ENCODE measurements at places on chromosomes 2 and 18. TPM values are rescaled to one million over a fixed set of nuclear protein-coding genes. Genes with fewer than 3 reads are reported as not detected.

GRCh38 chr2:18077704-18078103 is 199.2 kb downstream of the KCNS3 start:
- no peak for DNase-seq
- H3K36me3 ChIP-seq, result no peaks in the 10 kb centered on the region
- H3K27me3 ChIP-seq, result no peaks in the 10 kb centered on the region
- H3K4me3 ChIP-seq, result no peak overlapping the region

DNA sequence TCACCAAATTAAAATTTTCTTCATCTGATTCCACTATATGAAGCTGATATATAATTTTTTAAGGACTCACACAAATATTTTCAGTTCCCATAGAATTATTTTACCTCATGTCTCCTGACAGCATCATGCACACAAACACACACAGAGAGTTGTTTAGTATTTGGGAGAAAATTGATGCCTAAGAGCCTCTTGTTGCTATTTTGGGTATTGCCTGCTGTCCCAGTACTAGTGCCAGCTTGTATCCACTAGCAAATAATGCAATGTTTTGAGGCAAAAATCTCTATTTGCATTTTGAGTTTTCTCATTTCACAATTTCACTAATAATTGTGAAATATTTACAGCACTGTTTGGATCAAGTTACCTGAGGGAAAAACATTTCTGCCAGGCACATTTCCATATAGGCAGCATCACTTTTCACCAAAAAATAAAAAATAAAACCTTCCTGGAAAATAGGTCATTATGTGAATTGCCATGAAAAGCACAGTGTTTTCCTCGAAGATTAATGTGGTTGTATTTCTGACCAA is 328.2 kb downstream of the KCNJ3 start:
- no peak overlapping the region for H3K27ac ChIP-seq
- H3K4me3 ChIP-seq, result no peak overlapping the region
- no peaks in the 10 kb centered on the region for H3K36me3 ChIP-seq
- DNase-seq, result no peak
- no peaks in the 10 kb centered on the region for H3K4me1 ChIP-seq

DNA sequence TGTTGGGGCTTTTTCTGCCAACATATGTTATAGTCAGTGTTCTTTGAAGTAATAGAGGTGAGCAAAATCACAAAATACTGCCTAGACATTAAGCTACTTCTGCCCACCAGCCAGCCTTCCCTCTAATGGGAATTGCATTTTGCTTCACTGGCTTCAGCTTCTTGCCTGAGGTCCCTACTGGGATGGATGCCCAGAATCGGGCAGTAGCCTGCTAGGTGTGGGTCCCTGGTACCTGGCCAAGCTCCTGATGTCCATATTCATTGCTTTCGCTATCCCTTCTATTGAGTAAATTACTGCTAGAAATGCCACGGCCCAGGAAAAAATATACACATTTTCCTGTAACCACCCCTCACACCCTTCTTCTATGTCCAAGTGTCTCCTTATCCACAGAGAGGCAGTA is 27.0 kb downstream of the CRYGD start:
- H3K27ac ChIP-seq, result no peak overlapping the region
- no peak overlapping the region for H3K4me3 ChIP-seq
- no peaks in the 10 kb centered on the region for H3K4me1 ChIP-seq
- no peaks in the 10 kb centered on the region for H3K36me3 ChIP-seq
- H3K27me3 ChIP-seq, result no peaks in the 10 kb centered on the region

DNA sequence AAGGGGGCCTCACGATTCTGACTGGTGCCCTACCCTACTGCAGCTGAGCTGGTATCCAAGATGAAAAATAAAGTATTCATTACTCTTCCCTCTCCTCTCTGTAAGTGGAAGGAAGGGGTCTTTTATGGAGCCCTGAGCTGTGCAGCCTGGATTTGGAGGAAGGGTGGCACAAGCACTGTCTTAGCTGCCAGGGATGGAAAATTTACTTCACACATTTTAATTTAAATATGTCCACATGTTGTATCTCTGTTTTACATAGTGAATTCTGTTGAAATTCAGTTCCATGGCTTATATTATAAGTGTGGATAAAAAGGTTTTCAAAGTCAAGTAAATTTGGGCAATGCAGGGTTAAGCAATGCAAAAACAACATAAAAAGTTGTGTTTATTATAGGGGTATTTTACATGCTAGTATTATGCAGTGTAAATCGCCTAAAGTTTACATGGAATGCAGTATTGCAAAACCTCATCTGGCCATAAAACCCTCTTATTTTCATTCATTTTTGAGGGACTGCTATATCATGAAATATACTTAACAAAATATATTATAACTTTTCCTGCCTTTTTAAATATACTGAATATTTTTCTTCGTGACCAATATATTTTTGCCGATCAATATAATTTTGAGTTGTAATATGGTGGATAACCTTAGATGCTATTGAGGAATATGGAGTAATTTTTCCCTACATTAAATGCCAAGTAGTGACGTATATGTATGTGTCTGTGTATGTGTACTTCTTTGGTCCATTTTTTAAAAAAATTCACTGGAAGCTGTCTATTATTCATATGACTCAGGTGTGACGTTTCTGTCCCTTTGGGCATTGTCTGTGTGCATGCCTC is 333.9 kb upstream of the CYRIA start:
- H3K4me3 ChIP-seq, result no peak overlapping the region
- no peak overlapping the region for H3K27ac ChIP-seq
- no peak for DNase-seq
- H3K4me1 ChIP-seq, result no peaks in the 10 kb centered on the region

GRCh38 chr2:40740419-40740818 is 288.5 kb upstream of the SLC8A1 start:
- H3K36me3 ChIP-seq, result no peaks in the 10 kb centered on the region
- H3K4me3 ChIP-seq, result no peak overlapping the region
- no peaks in the 10 kb centered on the region for H3K27me3 ChIP-seq
- no peak overlapping the region for H3K27ac ChIP-seq
- no peak for DNase-seq

DNA sequence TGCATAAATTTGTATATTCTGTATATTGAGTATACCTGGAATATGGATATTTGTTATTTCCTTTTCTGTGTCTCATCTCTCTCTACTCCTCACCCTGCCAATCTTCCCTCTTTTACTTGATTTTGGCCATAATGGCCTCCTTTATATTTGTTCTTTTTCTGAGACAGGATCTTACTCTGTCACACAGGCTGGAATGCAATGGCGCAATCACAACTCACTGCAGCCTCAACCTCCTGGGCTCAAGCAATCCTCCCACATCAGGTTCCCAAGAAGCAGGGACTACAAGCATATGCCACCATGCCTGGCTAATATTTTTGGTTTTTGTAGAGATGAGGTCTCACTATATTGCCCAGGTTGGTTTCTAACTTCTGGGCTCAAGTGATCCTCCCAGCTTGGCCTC is 30.5 kb downstream of the PREPL start:
- no peak overlapping the region for H3K27ac ChIP-seq
- H3K27me3 ChIP-seq, result no peaks in the 10 kb centered on the region
- H3K36me3 ChIP-seq, result peaks cover 3% of the 10 kb centered on the region
- peaks cover 24% of the 10 kb centered on the region for H3K4me1 ChIP-seq
- no peak overlapping the region for H3K4me3 ChIP-seq

DNA sequence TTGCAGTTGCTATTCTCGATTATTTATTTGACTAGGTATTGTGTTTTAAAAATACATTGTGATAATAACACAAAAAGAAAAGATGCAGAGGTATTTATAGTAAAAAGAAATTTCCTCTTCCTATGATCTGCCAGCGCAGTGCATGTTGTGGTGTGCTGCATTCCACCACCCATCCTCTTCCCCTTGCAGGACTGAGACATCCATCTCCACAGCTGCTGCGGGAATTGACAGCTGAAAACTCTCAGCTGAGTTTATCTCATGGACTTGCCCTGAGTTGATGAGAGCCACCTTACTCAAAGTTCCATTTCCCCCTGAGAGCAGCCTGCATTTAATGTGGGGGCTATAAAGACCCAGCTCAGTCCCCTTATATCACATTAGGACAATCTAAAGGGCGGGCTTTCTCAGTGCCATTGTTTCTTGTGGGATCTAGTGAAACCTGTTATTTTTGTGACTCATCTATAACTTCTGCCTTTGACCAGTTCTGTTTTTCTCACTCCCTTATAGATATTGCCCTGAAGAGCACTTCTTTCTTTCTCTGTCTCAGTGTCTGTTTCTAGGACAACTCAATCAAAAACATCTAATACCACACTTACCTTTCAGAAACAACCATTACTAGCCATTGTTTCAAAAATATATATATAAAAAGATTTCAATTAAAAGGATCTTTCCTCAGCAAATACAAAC is 698.5 kb downstream of the NR4A2 start:
- H3K36me3 ChIP-seq, result no peaks in the 10 kb centered on the region
- H3K4me3 ChIP-seq, result no peak overlapping the region
- DNase-seq, result no peak
- no peak overlapping the region for H3K27ac ChIP-seq
- H3K27me3 ChIP-seq, result no peaks in the 10 kb centered on the region
- H3K4me1 ChIP-seq, result no peaks in the 10 kb centered on the region

DNA sequence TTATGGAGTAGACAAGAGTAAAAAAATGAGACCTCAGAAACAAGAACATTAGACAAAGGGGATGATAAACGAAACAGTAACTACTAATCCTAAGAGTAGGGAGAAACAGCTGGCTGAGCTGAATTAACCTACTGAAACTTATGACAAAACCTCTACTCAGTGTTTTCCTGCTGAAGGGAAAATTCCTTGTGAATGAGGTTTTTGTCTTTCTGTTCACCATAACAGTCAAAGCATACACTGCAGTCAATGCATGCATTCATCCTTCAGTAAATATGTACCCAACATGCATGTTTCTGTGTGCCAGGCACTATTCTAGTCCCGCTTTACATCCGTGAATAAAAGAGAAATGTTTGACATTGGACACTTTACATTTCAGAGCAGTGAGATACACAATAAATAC is 805.6 kb upstream of the KLHL29 start:
- no peak overlapping the region for H3K4me3 ChIP-seq
- DNase-seq, result no peak
- no peaks in the 10 kb centered on the region for H3K36me3 ChIP-seq
- H3K27me3 ChIP-seq, result no peaks in the 10 kb centered on the region
- no peaks in the 10 kb centered on the region for H3K4me1 ChIP-seq

GRCh38 chr2:234495251-234496054 is 1.4 kb downstream of the ARL4C start:
- peaks cover 27% of the 10 kb centered on the region for H3K27me3 ChIP-seq
- no peaks in the 10 kb centered on the region for H3K36me3 ChIP-seq
- no peak overlapping the region for H3K27ac ChIP-seq
- no peak for DNase-seq
- peaks cover 18% of the 10 kb centered on the region for H3K4me1 ChIP-seq

- no peaks in the 10 kb centered on the region for H3K36me3 ChIP-seq
- H3K27me3 ChIP-seq, result no peaks in the 10 kb centered on the region
- H3K27ac ChIP-seq, result peak overlapping the region; percentile 50
- peak overlapping the region; percentile 61 for H3K4me3 ChIP-seq
Observed at GRCh38 chr2:102187496-102188150, 800 bp downstream of the IL1RL2 start.

- no peaks in the 10 kb centered on the region for H3K36me3 ChIP-seq
- H3K4me3 ChIP-seq, result no peak overlapping the region
- no peaks in the 10 kb centered on the region for H3K27me3 ChIP-seq
- no peak overlapping the region for H3K27ac ChIP-seq
- no peaks in the 10 kb centered on the region for H3K4me1 ChIP-seq
Observed at GRCh38 chr2:207662203-207662602, 37.0 kb upstream of the METTL21A start.

DNA sequence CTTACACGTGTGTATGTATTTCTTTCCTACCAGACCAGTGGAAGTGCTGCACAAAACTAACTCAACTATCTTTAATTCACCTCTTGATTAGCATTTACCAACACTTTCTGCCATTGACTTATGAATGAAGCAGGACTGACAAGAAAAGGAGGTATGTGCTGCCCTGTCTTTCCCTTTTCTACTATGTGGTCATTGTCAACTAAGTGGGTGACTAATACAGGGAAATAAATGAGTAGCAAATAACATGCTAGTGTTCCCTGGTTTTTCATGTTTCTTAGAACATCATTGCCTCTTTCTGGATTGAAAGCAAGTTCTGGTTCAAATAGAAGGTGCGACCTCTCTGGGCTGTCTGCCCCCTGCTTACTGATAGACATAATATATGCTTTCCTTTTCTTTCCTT is 58.0 kb downstream of the LINC00305 start:
- H3K4me3 ChIP-seq, result no peak overlapping the region
- H3K4me1 ChIP-seq, result no peaks in the 10 kb centered on the region
- no peak for DNase-seq
- no peak overlapping the region for H3K27ac ChIP-seq

GRCh38 chr2:88933091-88933490 is 241.6 kb downstream of the RPIA start:
- no peak overlapping the region for H3K4me3 ChIP-seq
- no peak for DNase-seq
- H3K4me1 ChIP-seq, result peaks cover 5% of the 10 kb centered on the region
- H3K27me3 ChIP-seq, result no peaks in the 10 kb centered on the region

DNA sequence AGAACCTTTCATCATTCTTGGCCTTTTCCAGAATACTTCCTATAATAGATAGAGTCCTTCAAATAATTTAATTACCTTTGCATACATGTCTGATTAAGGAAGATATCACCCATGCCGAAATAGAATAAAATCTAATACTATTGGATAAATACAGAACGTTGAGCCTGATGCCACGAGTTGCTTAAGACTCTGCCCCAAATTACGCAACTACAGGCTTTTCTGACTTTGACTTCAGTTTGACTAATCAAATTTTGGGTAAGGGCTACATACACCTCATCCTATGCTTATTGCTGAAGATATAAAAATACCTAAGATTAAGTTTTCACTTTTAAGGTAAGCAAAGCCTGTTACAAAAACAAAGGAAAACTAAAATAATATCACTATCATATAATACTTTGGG is 1065.1 kb upstream of the NRXN1 start:
- H3K36me3 ChIP-seq, result no peaks in the 10 kb centered on the region
- DNase-seq, result no peak
- no peaks in the 10 kb centered on the region for H3K4me1 ChIP-seq
- H3K27me3 ChIP-seq, result no peaks in the 10 kb centered on the region

DNA sequence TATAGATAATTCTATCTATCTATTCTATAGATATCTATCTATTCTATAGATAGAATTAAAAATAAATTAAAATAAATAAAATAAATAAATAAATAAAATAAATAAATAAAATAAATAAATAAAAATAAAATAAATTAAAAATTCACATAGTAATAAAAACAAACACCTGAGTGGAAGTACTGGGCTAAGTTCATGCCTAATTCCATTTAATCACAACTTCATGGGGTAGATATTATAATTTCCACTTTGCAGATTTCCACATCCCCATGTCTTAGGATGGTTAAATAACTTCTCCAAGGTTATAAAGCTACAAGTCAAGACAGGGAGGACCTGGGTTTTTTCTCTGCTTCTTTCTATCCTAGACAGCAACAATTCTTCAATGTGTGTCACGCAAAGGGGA is 261.4 kb upstream of the MEX3C start:
- no peaks in the 10 kb centered on the region for H3K36me3 ChIP-seq
- no peaks in the 10 kb centered on the region for H3K27me3 ChIP-seq
- H3K27ac ChIP-seq, result no peak overlapping the region
- no peaks in the 10 kb centered on the region for H3K4me1 ChIP-seq
- no peak overlapping the region for H3K4me3 ChIP-seq

- DNase-seq, result peak; percentile 1
- H3K4me3 ChIP-seq, result no peak overlapping the region
- H3K4me1 ChIP-seq, result peaks cover 48% of the 10 kb centered on the region
- H3K27me3 ChIP-seq, result no peaks in the 10 kb centered on the region
- no peaks in the 10 kb centered on the region for H3K36me3 ChIP-seq
- peak overlapping the region; percentile 86 for H3K27ac ChIP-seq
Observed at GRCh38 chr2:71683070-71683469, 229.7 kb downstream of the DYSF start.

Gene CNTNAP5
- total RNA-seq, result not detected

Gene GNAL
- 4.4 TPM for total RNA-seq

Gene REEP1
- total RNA-seq, result 8.2 TPM

Gene NEB
- 6,824 TPM for total RNA-seq

Gene ABCG8
- total RNA-seq, result not detected

Gene CCDC148
- total RNA-seq, result 0.66 TPM

Gene APOB
- 0.05 TPM for total RNA-seq

Gene ADRA2B
- 2.4 TPM for total RNA-seq

Gene IL1F10
- not detected for total RNA-seq
